ENCODE measurements at places on chromosomes 11 and 22.

GRCh38 chr11:80925321-80925720, 1484.5 kb upstream of the TENM4 start:
- DNase-seq, result peak; percentile 6

GRCh38 chr11:119195680-119196079, 10.4 kb downstream of the NHERF4 start:
- peak; percentile 63 for DNase-seq

GRCh38 chr11:44290208-44290607, 19.7 kb downstream of the ALX4 start:
- DNase-seq, result no peak

- no peak for DNase-seq
These were observed 4.0 kb downstream of the YPEL4 start for GRCh38 chr11:57645689-57646085.

- peak; percentile 69 for DNase-seq
These were observed 1.8 kb downstream of the RCN1 start for GRCh38 chr11:32092581-32093170.

- peak; percentile 56 for DNase-seq
These were observed 1.7 kb upstream of the MYEOV start for GRCh38 chr11:69292221-69292648.

GRCh38 chr22:40436505-40437431, 66.4 kb downstream of the SGSM3 start:
- DNase-seq, result peak; percentile 68

- no peak for DNase-seq
These were observed 34.5 kb downstream of the GNB1L start for GRCh38 chr22:19819911-19820879.

DNA sequence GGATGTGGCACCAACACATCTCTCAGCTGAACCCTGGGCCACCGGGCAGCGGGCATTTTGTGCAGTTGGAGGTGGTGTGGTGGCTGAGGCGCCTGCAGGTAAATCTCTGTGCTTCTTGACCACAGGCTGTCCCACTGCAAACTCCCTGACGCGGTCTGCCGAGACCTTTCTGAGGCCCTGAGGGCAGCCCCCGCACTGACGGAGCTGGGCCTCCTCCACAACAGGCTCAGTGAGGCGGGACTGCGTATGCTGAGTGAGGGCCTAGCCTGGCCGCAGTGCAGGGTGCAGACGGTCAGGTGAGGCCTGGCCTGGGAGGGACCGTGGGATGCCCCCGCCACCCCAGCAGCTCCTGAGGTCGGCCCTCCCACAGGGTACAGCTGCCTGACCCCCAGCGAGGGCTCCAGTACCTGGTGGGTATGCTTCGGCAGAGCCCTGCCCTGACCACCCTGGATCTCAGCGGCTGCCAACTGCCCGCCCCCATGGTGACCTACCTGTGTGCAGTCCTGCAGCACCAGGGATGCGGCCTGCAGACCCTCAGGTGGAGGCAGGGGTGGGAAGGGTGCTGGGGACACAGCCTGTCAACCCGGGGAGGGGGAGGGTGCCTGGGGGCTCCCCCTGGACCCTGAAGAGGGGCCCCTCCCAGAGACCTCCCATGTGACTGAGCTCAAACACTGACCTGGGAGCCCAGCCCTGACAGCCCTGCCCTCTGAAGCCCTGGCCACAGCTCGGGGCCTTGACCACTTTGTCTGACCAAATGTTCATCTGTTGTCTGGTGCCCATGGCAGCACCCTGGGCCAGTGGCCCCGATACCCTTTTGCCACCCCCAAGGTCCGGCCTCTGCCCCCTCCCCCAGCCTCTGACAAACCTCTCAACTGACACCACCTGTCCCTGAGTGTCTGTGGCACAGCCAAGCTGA, 4.6 kb upstream of the PGGHG start:
- no peak for DNase-seq

DNA sequence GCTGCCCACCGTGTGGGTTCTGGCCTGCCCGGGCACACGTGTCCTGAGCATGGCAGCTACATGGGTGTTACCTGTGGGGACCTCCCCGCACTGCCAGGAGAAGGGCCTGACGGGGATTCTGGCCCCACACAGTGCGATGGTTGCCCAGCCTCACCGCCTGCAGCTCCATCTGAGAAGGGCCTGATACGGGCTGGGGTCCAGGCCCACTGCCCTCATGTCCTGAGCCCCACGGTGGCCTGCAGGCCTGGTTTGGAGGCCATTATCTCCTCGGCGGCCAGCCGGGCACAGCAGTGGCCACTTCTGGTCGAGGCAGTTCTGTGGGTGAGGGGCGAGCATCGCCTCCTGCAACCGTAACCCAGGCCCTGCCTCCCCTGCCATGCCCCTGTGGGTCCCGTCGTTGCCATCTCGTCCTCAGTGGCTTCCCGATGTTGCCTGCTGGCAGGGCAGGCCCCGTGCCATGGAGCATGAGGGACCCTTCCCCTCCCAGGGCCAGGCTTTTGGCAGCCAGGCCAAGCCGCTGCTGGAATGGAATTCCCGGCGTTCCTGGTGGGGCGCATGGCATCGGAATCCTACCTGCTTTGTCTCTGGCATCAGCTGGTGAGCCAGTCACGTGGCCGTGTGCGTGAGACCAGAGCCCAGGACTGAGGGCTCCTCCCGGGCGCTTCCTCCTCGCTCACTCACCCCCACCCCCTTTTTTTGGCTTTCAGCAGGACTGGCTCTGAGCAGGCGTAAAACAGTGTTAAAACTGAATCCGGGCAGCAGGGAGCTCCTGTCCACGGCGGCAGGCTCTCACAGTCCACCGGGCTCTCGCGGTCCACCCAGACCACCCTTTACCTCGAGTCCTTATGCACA, 71.9 kb upstream of the PPARA start:
- no peak for DNase-seq

GRCh38 chr22:33563220-33563964, 356.9 kb downstream of the LARGE1 start:
- DNase-seq, result no peak

GRCh38 chr22:38966942-38967341, 9.5 kb downstream of the APOBEC3A start:
- DNase-seq, result no peak

- no peak for DNase-seq
These were observed 31.2 kb downstream of the LDLRAD3 start for GRCh38 chr11:35974882-35975589.

GRCh38 chr11:12077535-12078280, 32.7 kb upstream of the MICAL2 start:
- no peak for DNase-seq

DNA sequence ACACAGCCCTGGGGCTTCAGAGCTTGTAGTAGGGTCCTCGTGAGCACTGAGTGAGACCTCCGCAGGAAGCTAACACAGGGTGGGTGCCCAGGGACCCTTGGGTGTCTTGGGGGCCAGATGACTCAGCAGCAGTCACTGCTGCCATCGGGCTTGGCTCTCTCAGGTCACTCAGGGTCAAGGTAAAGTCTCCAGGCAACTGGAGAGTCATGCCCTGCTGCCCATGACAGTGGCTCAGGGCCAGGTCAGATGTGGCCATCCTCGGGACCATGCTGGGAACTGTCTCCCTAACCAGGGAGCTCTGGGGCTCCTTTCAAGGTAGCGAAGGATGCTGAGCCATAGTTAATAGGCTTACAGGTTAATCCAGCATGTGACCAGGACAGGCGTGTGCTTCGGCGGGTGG, 44.4 kb upstream of the SLC22A12 start:
- no peak for DNase-seq

GRCh38 chr11:24375351-24375750, 121.5 kb upstream of the LUZP2 start:
- DNase-seq, result peak; percentile 9

DNA sequence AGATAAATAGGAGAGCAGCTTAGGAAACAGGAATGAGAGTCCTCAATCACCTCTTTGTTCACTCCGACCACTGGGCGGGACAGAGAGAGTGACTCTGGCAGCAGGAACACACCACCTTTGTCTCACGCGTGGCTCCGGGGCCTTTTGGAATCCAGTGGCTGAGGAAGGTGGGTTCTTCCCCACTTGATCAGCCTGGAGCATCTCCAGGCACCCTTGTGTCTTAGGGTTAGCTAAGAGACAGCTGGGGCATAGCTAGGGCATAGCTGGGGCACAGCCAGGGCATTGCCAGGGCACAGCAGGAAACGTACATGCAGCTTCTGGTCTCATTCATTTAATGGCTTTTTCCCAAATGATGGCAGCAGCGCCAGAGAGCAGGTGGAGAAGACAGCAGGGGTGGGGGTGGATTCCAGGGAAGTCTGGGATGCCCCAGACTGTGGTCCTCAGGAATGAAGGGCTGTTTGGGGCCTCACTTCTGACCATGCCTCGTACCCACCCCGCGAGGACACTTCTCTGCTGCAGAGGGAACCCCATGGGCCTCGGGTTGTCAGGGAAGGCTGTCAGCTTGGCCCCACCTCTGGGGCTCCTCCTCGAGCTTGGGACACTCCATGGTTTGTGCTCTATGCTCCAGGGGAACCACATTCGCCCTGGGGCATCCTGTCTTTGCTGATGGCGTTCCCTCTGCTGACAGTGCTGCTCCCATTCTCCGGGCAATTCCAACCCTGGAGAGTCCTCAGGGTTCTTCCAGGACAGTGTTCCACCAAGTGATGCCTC, 30.4 kb upstream of the SHANK2 start:
- peak; percentile 44 for DNase-seq

DNA sequence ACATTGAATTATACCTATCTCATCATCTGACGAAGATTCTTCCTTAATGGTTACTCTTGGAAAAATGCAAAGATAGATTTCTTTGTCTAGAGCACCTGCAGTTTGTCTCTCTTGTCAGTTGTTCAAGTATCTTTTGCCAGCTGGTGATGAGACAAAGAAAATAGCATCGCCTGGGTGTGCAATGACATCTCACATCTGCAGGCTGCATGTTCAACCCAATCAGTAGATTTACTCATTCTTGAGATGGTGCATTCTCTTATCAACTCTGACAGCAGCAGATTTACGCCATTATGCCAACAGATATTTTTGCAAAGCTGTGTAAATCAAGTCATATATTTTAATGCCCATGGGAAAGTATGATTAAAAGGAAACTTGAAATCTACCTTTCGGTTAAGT, 164.6 kb upstream of the PDGFD start:
- no peak for DNase-seq

- peak; percentile 8 for DNase-seq
These were observed 165.0 kb upstream of the TRPC6 start for GRCh38 chr11:101748572-101749344.

GRCh38 chr11:40140560-40140959, 1318.9 kb downstream of the LRRC4C start:
- no peak for DNase-seq

- no peak for DNase-seq
These were observed 1.2 kb downstream of the RTL6 start for GRCh38 chr22:44496844-44497217.

GRCh38 chr11:57460758-57461749, 726 bp downstream of the RTN4RL2 start:
- DNase-seq, result peak; percentile 61

DNA sequence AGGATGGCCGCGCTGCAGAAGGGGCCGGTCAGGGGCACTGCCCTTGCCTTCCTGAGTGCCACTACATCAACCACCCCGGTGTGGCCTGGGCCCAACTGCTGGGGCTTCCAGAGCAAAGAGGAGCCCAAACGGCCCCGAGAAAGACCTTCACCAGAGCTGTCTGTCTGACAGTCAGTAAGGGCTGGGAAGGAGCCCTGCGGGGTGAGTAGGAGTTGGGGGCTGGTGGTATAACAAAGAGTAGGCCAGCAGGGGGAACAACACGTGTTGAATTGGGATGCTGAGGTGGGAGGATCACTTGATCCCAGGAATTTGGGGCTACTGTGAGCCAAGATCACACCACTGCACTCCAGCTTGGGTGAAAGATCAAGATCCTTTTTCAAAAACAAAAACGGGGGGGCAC, 3.9 kb downstream of the GSTT4 start:
- DNase-seq, result peak; percentile 53

DNA sequence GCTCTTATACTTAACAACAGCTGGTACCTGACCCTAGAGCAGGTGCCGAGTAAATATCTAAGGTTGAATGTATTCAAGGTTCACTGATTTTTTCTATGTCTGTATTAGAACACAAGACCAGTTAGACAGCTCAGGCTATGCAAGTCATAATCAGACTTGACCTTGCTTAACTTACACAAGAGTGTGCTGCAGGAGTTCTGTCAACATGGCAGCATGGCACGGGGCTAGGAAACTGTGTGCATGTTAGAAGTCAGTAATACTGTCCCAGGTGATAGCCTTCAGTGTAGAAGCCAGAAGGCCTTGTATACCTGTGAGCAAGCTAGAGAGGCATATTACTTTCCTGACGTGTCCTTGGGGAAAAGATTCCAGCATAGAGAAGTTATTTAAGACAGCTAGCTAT, 253.1 kb downstream of the FAT3 start:
- no peak for DNase-seq

- DNase-seq, result no peak
These were observed 43.6 kb upstream of the SLC6A5 start for GRCh38 chr11:20555783-20556182.

- no peak for DNase-seq
These were observed 60.0 kb downstream of the SPECC1L start for GRCh38 chr22:24330636-24331035.

DNA sequence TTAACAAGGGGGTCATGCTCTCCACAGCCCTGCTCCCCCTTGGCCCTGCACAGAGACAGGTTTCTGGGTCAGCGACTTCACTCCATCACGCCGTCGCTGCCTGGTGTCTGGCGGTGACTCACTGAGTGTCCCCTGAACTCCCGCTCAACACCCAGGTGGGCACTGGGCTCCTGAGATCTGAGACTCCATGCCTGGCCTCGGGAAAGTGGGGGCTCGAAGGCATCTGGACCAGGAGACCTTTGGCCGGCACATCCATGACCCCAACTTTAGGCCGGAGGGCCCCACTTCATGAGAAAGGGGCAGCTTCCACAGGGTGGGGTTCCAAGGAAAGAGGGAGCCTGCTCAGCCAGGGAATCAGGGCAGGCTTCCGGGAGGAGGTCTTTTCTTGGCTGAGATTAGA, 79.3 kb upstream of the PRR5 start:
- no peak for DNase-seq

- no peak for DNase-seq
These were observed 13.1 kb downstream of the TREH start for GRCh38 chr11:118666371-118666770.

GRCh38 chr22:22673628-22674027, 29.2 kb downstream of the GGTLC2 start:
- DNase-seq, result no peak

DNA sequence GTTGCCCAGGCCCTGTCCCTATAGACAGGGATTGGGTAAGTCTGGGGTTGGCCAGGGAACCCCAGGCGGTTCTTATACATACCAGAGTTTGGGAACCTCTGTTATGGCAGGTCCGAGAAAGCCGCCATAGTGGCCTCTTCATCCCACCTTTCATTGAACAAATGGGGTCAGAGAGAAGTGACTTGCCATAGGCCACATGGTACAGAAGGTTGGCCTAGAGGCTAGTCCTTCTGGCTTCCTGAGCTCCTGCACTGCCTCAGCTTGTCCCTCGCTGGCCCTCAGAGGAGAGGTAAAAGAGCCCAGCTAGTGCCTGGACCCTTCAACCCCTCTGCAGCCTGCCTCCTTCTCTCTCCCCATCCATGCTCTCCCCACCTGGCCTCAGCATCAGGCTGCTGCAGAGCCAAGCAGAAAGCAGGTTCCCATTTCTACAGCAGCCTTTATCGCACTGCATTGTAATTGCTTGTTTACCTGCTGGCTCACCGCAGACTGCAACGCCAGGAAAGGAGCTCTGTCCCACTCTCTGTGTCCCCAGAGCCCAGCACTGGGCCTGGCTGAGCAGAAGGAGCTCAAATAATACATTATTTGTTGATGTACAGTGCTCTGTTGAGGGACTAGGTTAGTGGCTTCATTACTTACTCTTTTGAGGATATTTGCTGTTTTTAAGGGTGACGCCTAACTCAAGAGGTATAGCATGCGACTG, 103.6 kb downstream of the TRIM29 start:
- DNase-seq, result no peak

- no peak for DNase-seq
These were observed 463.3 kb downstream of the SOX6 start for GRCh38 chr11:15893080-15893492.

GRCh38 chr11:70292863-70293262, 22.4 kb downstream of the PPFIA1 start:
- no peak for DNase-seq
